ENCODE measurements at places on chromosomes 3 and 15.

- DNase-seq = no peak
These were observed 161.2 kb downstream of the MINAR1 start for GRCh38 chr15:79593119-79593869.

DNA sequence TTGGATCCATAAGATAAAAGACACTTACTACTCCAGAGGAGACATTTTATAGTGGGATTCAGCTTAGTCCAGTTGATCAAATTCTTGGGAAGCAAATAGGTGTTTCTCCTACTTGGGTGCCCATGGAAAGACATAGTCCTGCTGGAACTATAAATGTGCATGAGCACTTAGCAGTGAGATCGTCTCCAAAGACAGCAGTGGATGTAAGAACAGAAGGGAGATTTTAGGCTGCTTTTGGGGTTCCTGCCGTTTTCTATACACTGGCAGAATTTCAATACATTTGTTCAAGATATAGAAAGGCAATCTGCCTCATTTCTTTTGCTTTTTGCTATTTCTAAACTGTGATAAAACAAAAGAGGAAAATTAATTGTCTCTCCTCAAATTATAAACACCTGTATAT is 234.0 kb downstream of the ADAMTSL3 start:
- DNase-seq = no peak

DNA sequence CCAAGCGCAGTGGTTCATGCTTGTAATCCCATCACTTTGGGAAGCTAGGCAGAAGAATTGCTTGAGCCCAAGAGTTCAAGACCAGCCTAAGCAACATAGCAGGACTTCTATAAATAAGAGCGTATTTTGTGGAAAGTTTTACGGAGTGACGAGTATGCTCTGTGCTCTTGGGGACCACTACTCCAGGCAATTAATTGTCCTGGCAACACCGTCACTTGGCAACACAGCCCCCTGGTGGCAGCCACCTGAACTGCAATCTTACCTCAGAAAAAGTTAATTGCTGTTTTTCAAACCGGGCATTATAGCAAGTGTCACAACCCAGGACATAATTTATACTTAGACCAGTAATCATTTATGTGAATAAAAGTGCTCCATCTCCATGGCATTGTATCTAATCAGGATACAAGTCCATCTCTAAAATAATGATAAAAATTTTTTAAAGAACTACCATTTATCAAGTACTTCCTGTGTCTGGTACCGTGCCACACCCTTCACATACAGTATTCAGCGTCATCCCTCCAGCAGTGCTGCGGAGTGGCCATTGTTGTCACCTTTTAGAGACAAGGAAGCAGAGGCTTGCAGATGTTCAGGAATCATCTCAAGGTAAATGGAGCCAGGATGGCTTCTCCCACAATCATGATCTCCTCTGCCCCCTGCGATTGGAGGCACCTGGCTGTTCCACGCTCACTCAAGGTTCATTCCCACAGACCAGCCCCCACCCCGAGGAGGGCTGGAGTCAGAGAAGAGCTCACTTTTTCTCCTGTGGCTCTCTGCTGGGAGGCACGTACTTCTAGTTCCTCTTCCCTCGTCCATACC is 34.5 kb downstream of the PLA2G4D start:
- peak; percentile 63 for DNase-seq

GRCh38 chr15:59438625-59439290 is 772 bp downstream of the FAM81A start:
- DNase-seq = peak; percentile 35

- no peak for DNase-seq
These were observed 71.5 kb downstream of the CD200R1L start for GRCh38 chr3:112775011-112775742.

DNA sequence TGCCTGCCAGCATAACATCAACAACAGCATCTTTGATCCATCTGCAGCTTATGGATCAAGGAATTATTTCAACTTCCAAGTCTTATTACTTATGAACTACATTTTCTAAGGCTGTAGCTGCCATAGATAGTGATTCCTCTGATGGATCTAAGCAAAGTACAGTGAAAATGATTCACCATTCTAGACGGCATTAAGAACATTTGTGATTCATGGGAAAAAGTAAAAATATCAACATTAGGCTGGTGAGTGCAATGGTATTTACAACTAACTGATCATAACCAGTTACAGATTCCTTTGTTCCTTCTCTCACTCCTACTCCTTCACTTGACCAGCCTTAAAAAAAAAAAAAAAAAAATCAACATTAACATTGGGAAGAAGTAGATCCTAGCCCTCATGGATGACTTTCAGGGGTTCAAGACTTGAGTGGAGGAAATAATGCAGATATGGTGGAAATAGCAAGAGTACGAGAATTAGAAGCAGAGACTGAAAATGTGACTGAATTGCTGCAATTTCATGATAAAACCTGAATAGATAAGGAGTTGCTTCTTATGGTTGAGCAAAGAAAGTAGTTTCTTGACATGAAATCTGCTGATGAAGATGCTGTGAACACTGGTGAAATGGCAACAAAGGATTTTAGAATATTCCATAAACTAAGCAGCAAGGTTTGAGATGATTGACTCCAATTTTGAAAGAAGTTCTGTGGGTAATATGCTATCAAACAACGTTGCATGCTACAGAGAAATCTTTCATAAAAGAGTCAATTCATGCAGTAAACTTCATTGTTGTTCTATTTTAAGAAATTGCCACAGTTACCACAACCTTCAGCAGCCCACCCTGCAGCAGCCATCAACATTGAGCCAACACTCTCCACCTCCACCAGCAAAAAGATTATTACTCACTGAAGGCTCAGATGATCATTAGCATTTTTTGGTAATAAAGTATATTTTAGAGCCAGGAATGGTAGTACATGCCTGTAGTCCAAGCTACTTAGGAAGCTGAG is 22.8 kb downstream of the SLC12A6 start:
- DNase-seq = no peak

- no peak for DNase-seq
These were observed 46.9 kb downstream of the GADL1 start for GRCh38 chr3:30847592-30847991.

DNA sequence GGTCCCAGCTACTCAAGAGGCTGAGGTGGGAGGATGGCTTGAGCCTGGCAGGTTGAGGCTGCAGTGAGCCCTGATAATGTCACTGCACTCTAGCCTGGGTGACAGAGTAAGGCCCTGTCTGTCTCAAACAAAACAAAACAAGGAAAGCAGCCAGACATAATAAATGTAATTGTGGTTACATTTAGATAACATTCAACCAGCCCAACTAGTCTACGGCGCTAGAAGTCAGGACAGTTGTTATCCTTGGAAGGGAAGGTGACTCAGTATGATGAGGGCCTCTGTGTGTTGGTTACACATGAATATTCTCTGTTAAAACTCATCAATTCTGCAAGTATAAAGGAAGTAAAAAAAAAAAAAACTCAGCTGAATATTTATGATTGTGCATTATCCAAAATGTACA is 27.0 kb upstream of the CSPG5 start:
- no peak for DNase-seq

- DNase-seq = no peak
These were observed 26.1 kb downstream of the PPP2R3A start for GRCh38 chr3:135991621-135992020.

GRCh38 chr15:31160740-31161495 is 59.4 kb upstream of the TRPM1 start:
- DNase-seq = no peak

GRCh38 chr15:82045179-82045891 is 483 bp downstream of the MEX3B start:
- DNase-seq = peak; percentile 80

DNA sequence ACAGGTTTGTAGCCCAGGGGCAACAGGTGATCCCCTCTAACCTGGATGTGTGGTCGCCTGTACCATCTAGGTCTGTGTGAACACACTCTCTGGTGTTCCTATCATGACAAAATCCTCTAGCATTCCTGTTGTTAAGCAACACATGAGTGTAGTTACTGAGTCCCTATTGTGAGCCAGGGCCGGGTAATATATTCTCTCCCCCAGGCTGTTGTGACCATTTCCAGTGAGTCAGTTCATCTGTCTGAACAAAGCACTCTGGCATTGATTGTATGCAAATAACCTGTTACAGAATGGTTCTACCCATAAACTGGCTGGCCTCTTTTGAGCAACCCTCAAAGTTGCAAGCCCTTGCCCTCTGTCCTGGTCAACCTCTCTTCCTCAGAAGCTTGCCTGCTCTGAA is 2.6 kb upstream of the FLNB start:
- peak; percentile 92 for DNase-seq

DNA sequence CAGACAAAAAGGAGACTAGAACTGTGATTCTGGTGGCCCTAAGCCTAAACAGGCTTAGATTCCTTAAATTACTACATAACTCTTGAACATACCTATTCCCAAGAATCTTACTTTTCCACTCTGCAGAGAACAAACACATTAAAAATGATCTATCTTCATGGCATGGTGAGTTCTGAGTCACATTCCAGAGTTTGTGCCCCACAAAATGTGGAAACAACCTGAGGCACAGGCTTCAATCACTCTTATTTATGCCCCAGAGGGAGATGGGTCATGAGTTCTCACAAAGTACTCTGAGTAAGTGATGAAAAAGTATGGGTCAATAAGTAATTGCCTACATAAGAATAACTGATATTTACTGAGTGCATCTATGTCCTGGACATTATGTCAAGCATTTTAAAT is 137.5 kb upstream of the SLC2A2 start:
- DNase-seq = no peak

GRCh38 chr15:53454535-53454842 is 305.0 kb downstream of the WDR72 start:
- DNase-seq = no peak

- DNase-seq = no peak
These were observed 58.5 kb upstream of the GATA2 start for GRCh38 chr3:128551451-128551850.

Data from islet precursor cell (in vitro differentiated cells).